Left ventricle myocardium inferior (tissue), 1 donor: ENCODE measurements at places on chromosomes 6 and 20.

DNA sequence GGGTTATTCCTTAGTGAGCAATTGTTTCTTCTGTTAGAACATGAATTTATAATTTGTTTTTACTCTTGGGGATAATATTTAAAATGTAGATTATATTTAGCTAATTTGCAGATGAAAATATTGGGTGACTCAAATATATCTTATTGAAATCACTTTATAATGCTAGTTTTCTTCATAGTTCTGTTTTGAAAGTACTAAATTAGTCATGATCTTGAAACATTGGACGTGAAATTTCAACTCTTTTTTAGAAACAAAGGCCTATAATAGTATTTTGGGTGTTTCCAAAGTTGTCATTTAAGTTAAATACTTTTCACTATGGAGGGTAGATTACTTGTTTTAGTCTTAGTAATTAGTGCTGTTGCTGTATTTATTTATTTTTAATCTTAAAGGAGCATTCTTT is 250.9 kb downstream of the UTRN start:
- DNase-seq = no peak

- no peak for DNase-seq
These were observed 44.5 kb upstream of the STXBP5 start for GRCh38 chr6:147159536-147160374.

GRCh38 chr20:2878515-2878914 is 5.2 kb downstream of the PTPRA start:
- DNase-seq = no peak

GRCh38 chr6:2482773-2483172 is 237.4 kb upstream of the GMDS start:
- DNase-seq = no peak

- peak; percentile 12 for DNase-seq
These were observed 45.4 kb downstream of the MYH7B start for GRCh38 chr20:35000922-35001595.

DNA sequence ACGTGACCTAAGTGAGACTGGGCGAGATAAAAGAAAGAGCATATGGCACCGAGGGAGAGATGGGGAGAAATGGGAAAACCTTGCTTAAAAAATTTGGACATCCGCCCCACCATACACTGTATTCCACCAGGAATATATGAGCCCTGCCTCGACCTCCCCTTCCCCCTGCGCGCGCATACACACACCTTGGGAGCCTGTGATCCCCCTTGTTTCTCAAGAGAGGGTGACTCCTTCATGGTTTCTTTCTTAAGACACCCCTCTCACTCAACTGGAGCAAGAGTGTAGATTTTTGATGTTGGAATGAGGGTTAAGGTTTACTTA is 480 bp downstream of the ABCF1 start:
- peak; percentile 22 for DNase-seq

GRCh38 chr6:44485601-44486401 is 98.3 kb downstream of the CDC5L start:
- DNase-seq = no peak

GRCh38 chr6:157773248-157773773 is 49.7 kb upstream of the SNX9 start:
- DNase-seq = no peak

DNA sequence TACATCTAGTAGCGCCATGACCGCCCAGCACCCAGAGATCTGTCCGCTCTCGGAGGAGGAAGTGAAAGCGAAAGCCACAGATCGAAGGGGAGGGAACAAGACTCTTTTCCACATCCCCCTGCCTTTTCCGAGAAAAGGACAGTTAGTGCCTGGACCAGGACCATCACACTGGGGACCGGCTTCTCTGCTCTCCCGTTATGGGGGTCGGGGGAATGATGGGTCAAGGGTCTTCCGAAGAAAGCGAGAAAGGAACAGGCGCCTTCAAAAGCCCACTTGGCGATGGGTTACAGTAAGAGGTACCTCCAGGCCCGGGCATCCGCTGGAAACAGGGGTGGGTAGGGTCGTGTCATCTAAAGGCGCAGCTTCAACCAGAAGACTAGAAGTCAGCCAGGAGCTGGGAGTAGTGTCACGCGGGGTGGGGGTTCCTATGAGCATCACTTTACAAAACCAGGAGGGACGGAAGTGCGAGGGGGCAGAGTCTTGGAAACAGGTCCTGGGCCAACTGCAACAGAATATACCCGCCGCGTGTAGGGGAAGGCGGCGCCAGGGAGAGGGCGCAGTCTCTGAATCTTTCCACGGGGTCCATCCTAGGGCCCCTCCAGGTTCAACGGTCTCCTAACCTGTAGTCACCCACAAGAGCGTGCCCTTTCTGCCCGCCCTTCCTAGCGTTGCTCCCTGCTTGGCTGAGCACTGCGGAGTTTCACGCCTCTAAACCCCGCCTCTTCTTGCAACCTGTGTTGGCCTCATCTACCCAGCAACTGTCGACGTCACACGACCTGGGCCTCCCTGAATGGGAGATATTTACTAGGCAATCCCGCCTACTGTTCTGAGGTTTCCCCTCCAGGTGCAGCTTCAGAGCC is at the start of gene PSMB8:
Gene PSMB8 (minus strand): TSS at position 69 of the 860 bp plus-strand sequence. CDS start 51 bp downstream, at position 18.
- peak; percentile 95 for DNase-seq

DNA sequence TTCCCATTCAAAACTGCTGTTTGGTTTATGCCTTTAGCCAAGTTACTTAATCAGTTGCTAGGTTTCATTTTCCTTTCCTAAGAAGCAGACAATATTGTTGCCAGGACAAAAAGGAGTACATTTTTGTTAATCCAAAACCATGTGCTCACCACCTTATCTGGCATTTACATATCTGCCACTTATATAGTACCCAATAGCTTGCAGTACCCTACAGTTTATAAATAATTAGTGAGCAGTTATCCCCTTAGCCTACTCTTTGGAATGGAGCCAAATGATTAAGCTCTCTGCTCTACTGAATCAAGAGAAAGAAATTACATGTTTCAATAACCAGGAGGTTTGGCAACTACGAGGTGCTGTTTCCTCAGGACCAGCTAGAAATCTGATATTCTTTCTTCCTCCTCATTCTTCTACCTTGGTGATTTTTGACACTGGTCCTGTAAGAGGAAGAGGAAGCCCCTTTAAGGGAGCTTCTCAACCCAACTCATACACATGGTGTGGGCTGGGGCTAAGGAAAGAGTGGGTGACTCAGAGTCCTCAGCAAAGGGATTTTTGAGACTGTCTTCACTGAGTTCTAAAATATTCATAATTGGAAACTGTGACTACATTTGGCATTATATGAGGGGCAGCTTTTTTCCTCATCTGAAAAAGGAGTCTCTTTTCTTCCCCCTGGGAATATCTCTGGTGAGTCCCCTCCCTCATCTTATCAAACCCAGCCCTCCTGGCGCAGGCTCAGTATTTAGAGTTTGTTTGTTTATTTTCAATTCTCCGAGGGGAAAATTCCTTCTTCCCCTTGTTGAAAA is 1.5 kb downstream of the ZNFX1 start:
- DNase-seq = no peak

DNA sequence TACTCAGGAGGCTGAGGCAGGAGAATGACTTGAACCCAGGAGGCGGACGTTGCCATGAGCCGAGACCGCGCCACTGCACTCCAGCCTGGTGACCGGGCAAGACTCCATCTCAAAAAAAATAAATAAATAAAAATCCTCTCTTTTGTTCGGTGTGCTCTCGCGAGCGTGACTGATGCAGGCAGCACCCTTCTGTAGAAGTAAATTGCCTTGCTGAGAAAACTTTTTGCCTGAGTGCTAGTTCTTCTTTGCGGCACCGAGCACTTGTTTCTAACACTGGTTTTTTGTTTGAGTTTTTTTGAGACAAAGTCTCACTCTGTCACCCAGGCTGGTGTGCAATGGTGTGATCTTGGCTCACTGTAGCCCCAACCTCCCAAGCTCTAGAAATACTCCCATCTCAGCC is 30.5 kb downstream of the PLN start:
- DNase-seq = no peak

DNA sequence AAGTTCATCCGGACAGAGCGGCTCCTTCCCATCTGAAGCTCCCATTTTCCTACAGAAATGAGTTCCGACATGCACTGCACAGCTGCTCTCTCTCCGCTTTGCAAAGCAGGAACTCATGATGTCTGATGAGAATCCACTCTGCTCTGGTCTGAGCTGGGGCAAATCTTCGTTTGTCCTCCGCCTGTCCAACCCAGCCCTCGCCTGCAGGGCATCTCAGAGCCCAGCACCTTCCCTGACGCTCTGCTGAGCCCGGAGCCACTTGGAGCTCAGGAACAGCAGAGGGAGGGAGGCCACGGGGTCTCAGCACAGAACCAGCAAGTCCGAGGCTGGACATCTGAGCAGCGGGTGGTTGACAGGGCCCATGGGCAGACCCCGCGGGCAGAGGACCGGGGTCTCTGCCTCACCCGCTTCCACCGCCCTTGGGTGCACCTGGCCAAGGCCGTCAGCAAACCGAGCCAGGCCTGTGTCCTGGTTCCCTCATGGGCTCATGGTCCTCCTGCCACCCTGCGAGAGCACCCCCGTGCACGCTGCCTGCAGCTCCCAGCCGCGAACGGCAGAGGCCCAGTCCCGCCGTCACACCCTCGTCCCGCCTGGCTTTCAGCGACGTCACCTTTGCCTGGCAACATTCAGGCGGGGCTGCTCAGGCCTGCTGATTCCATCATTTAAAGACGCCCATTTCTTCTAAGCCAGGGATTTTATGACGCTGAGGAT is 78.5 kb upstream of the BHLHE23 start:
- no peak for DNase-seq

DNA sequence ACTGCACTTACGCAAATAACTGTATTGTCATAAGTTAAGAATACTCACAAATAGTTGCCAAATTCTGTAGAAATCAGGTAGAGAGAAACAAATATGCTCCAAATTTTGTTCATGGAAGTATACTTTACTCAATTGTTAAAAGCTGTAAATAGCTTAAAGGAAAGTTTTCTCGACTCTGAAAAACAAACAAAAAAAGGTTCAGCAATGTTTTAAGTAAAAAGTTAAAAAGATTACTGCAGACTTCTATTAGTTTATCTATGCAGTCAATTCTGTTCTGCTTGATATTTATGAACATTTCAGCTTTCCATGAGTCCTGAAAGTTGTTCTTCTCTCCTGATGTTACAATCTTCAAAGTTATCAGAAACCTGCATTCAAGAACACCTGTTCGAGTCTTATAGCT is 37.5 kb upstream of the FAM8A1 start:
- no peak for DNase-seq

DNA sequence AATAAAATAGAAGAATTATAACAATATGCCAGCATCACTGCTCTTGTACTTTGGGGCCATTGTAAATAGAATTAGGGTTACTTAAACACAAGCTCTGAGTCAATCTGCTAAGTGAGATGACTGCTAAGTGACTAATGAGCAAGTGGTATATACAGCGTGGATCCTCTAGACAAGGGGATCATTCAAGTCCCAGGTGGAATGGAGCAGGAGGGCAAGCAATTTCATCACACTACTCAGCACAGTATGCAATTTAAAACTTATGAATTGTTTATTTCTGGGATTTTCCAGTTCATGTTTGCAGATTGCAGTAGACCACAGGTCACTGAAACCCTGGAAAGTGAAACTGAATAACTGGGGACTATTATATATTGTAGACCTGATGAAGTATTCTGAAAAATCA is 235.3 kb downstream of the BTBD3 start:
- DNase-seq = no peak

DNA sequence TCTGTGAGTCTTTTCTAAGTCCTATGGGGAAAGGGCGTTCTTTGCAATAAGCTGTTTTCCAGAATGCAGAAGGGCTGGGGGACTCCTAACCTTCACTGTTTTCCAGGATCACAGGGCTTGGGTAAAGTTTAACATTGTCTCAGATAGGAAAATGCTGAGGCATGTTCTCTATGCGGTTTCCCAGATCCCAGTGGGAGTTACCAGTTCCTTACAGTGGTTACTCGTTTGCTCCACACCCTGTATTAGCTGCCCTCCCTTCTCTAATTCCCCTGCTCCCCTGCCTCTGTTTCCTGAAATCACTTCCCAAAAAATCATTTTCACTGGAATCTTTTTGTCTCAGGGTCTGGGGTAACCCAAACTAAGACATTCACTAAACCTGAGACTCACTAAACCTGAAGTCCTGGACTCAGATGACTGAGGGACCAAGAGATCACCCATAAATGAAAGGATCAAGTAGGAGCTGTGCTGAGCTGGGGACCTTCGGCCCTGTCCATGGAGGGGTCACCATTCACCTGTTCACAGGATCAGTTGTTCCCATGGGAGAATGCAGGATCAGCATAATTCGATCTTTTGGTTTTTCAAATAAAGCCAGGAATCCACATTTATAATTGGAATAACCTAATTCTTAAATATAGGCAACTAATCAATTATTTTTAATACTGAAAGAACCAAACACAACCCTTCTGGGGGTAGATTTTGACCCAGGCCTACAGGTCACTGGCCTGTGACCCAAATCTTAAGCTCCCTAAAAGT is 76.2 kb downstream of the ISM1 start:
- DNase-seq = no peak

DNA sequence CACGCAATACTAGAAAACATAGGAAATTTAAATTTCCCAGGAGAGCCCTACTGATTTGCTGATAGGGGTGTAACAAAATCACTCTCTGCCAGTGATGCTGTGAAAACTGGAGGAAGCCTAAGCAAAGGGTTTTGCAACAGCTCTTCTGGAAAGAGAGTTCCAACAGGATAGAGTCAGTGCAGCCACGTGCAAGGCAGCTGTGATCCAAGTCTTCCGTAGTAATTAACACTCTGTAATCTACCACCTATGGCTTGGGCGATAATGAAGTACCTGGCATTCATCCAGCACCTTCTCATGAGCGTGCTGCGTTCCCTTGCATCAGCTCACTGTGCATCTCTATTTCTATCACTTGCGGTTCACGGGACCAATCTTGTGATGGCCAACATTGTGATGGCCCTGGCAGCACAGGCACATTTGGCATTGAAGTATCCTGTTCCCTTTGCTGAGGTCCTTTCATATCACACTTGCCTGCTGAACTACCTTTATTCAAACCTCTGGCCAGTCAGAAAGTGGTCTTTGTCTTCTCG is 48.2 kb downstream of the IRF4 start:
- no peak for DNase-seq

- DNase-seq = no peak
These were observed 41.7 kb upstream of the EEF1A1 start for GRCh38 chr6:73562558-73562957.

DNA sequence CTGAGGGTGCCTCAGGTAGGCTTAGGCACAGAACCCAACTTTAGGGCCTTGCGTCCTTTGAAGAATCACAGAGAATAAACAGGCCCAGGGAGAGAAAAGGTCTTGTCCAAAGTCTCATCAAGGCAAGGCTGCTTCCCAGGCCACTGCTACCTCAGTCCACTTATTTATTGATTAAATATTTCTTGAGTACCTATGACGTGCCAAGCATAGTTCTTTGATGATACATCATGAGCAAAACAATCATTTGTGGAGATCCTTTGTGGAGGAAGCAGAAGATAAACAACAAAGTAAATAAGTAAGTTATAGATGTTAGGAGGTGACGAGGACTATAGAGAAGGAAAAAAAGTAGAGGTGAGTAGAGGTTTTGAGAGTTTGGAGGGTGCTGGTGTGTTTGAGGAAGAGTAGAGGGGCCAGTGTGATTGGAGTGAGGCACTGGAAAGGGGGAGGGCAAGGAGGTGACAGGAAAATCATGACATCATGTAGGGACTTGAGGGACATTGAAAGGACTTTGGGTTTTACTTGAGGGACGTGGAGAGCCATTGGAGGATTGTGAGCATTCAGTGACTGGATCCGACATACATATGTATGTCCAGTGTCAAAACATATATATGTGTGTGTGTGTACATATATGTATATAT is 14.1 kb upstream of the CHMP4B start:
- no peak for DNase-seq
